Type B pancreatic cell (in vitro differentiated cells): ENCODE measurements at places on chromosomes 7 and 10.
A peak's percentile ranks its signal among the peaks of the same experiment; 100 is the strongest.

DNA sequence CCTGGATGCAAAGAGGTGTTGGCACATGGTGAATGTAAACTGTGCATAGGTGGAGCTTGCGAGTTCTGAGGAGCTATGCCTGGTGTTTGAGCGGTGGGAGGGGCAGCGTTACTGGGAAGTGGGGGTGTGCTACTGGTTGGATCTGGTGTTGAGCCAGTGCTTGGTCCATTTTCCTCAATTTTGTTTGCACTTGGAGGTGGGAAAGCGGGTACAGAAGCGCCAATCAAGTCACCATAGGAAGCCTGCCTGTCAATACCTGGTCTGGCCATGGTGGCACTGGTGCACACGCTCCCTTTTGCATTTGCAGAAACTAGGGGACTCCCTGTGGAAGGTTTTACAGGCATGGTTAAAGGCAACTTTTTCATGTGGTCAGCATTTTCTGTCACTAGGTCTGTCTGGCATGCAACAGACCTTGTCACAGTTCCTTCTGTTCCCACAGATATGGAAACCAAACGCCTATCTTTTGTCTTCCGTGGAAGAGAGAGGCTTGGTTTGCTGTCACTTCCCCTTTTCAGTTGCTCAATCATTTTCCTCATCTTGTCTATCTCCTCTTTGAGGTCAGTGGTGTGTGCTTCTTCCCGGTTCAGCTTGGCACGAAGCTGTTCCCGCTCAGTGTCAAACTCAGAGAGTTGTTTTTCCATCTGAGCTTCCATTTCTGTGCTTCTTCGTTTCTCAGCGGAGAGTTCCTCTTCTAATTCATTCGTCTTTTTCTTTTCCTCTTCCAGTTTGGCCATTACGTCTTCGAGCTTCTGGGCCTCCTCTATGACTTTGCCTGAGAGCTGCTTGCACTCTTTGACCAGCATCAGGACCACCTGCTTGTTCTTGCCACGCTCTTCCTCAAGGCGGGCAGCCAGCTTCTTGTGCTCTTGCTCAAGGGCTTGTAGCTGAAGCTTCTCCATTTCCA, 81.1 kb downstream of the CTTNBP2 start:
- DNase-seq: no peak

DNA sequence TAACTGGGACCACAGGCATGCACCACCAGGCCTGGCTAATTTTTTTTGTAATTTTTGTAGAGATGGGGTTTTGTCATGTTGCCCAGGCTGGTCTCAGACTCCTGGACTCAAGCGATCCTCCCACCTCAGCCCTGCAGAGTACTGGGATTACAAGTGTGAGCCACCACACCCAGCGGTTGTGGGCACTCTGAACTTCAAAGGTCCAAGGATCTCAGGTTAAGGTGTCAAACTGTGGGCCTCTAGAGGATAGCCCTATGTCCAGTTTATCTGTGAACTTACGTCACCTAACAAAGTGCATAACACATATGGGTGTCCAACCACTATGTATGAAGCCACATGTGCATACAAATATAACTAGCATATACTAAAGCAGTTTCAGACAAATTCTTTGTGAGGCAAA, 3.2 kb upstream of the IL2RA start:
- no peak for DNase-seq

GRCh38 chr10:128147669-128148068, 21.4 kb upstream of the MKI67 start:
- no peak for DNase-seq

GRCh38 chr7:5677538-5678294, 103.7 kb downstream of the RNF216 start:
- no peak for DNase-seq

GRCh38 chr10:102450374-102451104, 804 bp downstream of the C10orf95 start:
- peak; percentile 89 for DNase-seq

DNA sequence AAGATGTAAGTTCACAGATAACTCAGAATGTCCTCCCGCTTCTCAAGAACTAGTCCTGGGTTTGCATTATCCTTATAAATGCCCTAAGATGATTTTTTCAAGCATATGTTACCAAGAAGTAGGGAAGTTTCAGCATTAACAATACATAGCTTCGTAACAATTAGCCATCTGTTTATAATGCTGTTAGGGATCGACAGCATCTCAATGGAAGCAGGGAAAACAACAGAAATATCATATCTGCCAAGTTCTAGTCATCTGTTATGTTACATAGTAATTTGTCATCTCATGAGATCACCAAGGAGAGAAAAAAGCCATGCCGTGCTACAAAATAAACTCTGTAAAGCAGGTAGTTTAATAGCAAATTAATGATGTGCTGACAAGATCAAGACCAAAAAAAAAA, 731.5 kb upstream of the C7orf33 start:
- no peak for DNase-seq

DNA sequence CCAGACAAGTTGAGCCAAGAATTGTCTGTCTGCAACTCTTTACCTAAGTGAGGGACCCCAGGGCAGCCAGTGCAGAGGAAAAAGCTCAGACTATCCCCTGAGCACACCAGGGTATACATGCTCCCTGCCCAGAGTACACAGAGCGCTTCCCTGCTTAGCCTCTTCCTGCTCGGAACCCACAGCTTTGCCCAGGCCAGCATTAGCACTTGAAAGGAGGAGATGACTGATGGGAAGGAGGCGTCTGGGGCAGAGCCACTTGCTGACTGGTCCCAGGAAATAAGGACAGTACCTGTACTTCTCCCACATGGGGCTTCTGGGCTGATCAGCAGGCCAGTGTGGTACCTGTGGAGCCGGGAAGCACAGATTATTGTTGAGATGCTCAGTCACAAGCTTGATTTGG, 48.4 kb upstream of the TRIM8 start:
- DNase-seq: no peak

GRCh38 chr7:25752154-25752553, 399.8 kb upstream of the NFE2L3 start:
- DNase-seq: no peak

- DNase-seq: no peak
Observed at GRCh38 chr10:25604591-25604990, 329.4 kb upstream of the MYO3A start.

- no peak for DNase-seq
Observed at GRCh38 chr7:51700593-51701215, 384.1 kb upstream of the COBL start.

DNA sequence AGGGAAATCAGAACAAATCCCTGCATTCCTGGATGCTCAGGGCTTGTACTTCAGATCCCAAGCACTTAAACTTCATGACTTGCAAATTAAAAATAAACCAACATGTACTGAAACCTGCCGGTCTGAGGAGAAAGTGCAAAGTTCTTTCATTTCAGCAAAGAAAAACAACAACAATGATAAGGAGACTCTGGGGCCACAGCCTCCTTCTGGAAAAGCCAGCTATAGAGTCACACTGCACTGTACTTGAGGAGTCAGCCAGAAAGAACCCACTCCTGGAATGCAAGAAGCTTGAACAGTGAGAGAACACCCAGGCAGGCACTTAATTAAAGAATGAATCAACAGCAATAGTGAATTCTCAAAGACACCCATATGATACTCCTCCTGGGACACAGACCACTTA, 49.7 kb upstream of the TM9SF3 start:
- DNase-seq: no peak

GRCh38 chr10:80260295-80261243, 28.9 kb downstream of the MAT1A start:
- DNase-seq: no peak

DNA sequence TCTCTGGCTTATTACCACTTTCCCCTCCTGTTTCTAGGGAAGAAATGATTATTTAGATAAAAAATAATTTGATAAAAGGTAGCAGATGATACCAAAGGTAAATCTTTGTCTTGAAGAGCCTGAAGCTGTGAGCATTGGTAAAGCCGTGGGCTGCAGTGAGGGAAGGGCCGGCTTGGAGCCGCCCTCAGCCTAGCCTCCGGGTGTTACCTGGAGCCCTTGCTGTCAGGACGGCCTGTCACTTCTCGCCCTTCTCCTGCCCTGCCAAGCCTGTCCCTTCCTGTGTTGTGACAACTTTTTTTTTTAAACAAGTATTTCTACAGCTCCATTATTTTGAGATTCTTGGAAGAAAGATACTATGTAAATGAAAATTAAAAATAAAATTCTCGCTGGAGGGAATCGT, 7.0 kb downstream of the CUX1 start:
- no peak for DNase-seq

DNA sequence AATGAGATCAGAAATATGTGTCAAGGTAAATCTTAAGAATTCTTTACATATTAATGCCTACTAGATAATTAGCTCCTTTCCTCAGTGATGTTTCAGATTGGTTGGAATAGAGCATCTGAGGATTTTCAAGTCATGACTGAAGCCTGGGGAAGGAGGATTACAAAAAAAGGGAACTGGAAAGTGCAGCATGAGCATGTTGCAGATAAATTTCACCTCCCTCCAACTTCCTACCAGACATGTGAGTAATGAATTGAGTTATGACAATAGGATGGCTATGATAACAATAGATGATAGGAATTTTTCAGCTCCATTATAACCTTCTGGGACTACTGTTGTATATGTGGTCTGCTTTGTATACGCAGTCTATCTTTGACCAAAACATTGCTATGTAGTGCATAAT, 104.2 kb upstream of the RAB18 start:
- DNase-seq: no peak
